ENCODE measurements at places on chromosomes 5 and 9.
A peak's percentile ranks its signal among the peaks of the same experiment; 100 is the strongest.

GRCh38 chr9:93114169-93114983, 18.4 kb downstream of the CARD19 start:
- DNase-seq: peak; percentile 46

DNA sequence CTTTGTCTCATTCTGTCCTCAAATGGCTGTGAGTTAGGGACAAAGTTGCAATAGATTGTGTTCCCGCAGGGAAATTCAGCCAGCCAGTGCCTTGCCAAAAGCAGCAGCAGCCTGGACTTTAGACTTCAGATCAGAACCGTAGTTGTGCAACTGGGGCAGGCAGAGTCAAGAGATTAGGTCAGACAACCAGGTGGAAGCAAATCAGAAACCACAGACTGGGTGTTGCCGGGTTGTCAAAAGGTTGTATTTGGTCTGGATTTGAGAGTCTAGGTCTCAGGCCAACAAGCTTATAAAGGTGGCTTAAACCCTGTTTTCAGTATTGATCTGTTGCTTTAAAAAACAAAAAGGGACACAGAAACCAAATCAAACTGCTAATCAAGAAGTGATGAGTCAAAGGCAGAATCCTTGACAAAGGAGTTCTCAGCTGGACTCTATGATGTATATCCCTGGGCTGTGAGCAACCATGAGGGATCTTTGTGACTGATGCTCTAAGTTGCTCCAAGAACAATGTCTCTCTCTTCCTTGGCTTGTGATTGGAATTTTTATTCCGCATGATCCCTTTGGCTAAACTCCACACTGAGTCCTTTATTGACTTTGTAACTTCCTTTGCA, 20.9 kb downstream of the RFK start:
- peak; percentile 96 for DNase-seq

DNA sequence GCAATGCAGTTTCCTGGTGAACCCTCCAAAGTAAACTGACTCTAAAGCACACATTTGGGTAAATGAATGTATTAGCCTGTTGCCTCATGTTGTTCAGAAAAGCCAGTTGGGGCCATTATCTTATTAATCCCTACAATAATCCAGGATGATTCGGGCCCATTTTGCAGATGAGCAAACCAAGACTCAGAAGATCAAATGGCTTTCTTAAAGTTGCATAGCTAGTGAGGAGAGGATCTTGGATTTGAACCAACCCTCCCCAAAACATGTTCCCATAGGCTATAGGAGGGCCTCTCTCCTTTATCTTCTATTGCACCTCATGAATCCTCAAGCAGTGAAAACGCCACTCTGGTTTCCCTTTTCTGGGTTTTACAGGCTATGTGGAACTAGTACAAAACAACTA, 267.6 kb upstream of the RFX3 start:
- no peak for DNase-seq

DNA sequence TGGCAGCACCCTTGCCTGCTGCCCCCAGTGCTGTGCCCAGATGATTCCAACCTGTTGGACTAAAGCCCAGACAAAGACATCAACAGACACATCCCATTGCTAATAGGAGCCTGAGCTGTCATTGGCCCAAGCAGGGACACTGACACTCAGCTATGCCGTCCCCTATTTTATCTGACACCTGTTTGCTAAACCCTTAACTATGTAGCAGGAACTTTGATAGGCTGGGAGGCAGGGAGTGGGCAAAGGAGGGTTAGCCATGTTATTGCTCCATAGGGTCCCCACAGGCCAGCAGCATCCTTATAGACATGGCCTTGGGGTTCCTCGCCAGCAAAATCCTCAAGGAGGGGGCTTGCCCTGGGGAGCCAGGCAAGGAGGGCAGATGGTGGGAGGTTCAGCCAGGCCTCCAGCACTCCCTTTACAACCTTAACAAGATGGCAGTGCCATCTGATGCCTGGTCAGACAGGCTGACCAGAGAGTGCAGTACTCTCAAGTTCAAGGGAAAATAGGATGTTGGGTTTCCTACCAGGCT, 50.4 kb upstream of the CDKN2AIPNL start:
- DNase-seq: no peak

DNA sequence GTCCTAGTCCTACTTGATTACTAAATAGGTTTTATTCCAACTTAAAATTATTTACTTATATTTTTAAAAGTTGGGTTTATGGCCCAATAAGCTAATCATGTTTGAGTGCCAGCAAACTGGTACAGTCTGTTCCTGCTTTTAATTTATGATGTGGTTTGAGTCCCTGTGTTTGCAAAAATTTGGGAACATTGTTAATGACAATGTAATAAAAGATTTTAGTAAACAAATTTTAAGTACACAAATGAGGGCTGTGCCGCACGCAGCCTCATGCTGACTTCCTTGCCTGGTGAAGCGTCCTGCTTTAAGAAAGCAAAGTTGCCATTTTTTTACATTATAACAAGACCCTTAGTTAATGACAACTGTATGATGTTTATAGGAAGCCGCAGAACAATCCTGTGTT, 96.8 kb upstream of the MAP1B start:
- no peak for DNase-seq

DNA sequence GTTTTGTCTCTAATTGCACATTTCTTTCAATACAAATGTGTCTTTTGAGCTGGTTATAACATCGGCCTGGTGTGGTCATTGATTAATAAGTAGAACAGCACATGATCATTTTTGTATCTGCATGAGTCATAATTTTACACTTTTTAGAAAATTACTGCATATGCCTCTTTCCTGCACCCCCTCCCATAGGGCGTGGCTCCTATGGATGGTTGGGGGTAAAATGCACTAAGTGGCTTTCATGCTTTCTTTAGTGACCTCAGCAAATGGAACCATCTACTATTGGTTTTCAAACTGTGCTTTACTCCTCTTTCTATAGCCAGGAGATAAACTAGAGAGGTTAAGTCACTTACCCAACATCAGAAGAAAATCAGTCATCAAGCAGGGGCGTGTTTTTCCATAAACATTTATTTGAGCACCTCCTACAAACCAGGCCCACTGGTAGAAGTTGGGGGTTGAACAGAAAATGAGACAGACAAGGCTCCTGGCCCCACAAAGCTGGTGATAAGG, 3.8 kb downstream of the ANXA6 start:
- no peak for DNase-seq

- DNase-seq: no peak
Observed at GRCh38 chr5:150317048-150318003, 14.6 kb upstream of the ARSI start.

DNA sequence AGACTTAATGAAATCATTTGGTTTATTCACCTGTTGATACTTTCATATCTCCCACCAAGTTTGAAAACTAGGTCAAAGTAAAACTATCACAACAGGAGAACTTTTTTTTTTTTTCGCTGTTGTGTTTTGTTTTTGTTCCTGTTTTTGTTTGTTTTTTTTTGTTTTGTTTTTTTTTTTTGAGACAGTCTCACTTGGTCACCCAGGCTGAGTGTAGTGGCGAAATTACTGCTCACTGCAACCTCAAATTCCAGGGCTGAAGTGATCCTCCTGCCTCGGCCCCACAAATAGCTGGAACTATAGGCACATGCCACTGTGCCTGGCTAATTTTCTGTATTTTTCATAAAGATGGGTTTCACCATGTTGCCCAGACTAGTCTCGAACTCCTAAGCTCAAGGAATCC, 49.3 kb downstream of the MLLT3 start:
- no peak for DNase-seq

DNA sequence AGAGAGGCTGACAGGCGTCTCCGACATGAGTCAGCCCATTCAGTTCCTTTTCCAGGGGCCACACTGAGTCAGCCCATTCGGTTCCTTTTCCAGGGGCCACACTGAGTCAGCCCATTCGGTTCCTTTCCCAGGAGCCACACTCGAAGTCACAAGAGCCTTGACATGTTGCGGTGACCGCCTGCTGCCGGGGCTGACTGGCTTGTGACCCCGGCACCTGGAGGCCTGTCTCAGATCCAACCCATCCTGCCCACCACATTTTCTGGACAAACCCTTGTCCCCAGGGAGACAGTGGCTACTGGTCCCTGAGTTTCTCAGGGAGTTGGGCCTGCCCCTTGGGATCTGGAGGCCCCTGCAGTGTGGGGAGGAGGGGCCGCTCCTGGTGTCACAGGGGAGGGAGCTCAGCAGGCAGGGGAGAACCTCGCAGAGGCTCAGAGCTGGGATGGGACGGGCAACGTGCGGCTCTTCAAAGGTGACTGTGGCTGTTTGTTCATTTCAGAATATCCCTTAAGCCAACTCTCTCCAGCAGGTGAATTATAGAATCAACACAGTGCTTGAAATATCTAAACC, 40.5 kb upstream of the LPCAT1 start:
- no peak for DNase-seq

- DNase-seq: no peak
Observed at GRCh38 chr9:624935-625500, 216.5 kb upstream of the DMRT1 start.

GRCh38 chr9:122286764-122287163, 22.1 kb downstream of the MRRF start:
- DNase-seq: no peak

- DNase-seq: no peak
Observed at GRCh38 chr5:136780518-136780917, 415.2 kb upstream of the TRPC7 start.

GRCh38 chr9:96004379-96004778, 128.9 kb downstream of the ERCC6L2 start:
- no peak for DNase-seq

DNA sequence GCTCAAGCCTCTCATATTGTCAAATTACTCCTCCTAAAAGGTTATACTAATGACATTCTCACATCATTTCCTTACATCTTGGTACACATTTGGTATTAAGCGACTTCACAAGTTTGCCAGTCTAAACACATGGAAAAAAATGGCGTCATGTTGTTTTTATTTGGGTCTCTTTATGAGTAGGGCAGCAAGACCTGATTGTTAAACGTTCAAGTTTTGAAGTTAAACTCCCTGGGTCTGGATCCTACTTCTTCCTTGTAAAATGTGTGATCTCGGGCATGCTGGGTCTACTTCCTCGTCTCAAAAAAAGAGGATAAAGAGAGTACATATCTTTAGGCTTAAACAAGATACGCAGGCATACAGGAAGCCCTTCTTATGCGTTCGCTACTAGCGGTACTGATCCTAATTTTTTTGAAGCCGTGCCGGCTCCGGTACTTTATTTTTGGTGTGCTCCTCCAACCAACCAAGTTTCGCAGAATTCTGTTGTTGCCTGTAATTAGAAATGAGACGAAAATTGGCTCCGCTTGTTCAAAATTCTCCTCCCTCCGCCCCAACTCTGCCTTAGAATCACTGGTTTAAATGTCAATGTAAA, 596 bp upstream of the CDC37L1 start:
- DNase-seq: no peak

DNA sequence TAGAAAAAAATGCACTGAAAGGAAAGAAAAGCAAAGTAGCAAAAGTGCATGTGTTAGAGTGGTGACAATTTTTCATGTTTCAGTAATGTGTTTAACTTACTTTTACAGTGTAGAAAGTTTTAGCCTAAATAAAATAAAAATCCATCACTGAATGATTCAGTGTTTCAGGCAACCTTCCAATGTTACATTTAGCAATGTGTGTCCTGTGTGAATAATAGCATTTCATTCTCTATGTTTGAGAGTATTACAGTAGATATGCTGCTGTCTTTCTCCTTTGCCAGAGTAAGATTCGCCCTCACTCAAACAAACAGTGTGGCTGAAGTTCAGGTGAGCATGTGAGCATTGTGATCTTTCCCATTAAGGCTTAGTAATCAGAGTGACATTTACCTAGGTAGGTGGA, 171.1 kb downstream of the TARS1 start:
- no peak for DNase-seq

- no peak for DNase-seq
Observed at GRCh38 chr9:3321186-3321585, 204.6 kb downstream of the RFX3 start.

- no peak for DNase-seq
Observed at GRCh38 chr9:133246562-133246961, 28.4 kb downstream of the ABO start.

DNA sequence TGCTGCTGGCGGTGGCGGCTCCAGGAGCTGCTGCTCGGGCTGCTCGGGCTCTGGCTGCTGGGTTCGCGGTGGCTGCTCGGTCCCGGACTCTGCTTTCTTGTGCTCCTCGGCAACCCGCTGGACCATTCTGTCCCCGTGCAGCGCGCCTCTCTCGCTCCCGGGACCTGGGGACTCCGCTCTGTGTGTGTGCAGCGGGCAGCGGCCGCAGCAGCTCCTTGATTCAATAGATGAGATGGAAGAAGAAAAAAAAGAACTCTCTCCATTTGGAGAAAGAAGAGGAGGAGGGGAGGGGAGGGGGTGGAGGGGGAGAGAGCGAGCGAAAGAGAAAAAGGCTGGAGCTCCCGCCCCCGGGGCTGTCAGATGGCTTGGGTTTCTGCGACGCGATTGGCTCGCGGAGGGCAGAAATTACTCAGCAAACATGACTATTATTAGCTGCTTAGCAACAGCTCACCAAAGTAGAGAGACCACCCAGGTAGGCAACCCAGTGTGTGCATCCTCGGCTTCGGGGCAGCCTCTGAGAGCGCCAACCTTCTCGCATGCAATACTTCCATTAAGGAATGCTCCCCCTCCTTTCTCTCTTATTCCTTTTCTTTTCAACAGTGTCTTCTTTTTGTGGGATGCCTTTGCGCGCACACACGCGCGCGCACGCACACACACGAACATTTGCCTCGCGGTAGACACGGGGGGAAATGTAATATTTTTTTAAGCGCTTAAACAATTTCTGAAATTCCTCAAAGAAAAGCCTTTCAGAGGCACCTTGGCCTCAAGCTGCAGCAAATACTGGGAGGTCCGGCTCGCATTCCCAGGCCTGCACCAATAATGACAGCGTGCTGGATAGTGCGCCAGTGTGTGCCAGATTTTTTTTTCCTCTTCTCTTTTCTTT, 7.6 kb downstream of the PTCH1 start:
- peak; percentile 85 for DNase-seq

- DNase-seq: no peak
Observed at GRCh38 chr5:111004291-111004690, 67.2 kb upstream of the TSLP start.

GRCh38 chr5:43332401-43332800, 19.2 kb upstream of the HMGCS1 start:
- DNase-seq: no peak

GRCh38 chr5:141758310-141758998, 76.4 kb upstream of the ARAP3 start:
- no peak for DNase-seq

DNA sequence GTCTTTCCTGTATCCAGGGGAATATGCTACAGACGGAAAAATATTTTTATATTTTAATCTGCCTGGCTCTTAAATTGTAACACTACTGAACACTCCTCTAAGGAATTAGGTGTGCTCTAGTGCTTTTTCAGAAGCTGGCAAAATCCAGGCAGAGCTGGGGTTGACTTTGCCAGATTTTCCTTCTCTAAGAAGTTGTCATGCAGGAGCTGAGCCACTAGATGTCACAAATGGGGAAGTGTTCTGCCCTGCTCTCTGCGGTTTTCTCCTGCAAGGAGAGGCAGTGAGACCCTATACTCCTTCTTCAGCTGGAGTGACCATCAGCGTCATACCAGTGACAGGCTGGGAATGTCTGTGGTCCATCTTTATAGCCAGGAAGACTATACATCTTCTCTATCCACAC, 112.5 kb downstream of the HAPLN1 start:
- peak; percentile 44 for DNase-seq

DNA sequence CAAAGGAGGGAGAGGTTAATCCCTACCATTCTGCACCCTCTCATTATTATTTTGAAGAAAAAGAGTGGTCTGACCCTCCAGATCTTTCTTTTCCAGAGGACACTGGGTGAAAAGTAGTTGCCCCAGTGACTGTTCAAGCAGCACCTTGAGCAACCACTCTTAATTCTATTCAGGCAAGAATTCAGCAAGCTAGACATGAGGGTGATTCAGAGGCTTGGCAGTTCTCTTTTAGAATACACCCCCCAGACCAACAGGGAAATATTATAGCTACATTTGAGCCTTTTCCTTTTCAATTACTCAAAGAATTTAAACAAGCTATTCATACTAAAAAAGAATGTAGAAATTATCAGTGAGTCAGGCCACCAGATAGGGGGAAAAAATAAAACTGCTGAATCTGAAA, 178.3 kb downstream of the MRPS30 start:
- no peak for DNase-seq

Measured in left lobe of liver (tissue), 2 donors.